ENCODE measurements at places on chromosomes 2 and 18.

- no peak for DNase-seq
These were observed 214.6 kb downstream of the TTC32 start for GRCh38 chr2:19687017-19687659.

DNA sequence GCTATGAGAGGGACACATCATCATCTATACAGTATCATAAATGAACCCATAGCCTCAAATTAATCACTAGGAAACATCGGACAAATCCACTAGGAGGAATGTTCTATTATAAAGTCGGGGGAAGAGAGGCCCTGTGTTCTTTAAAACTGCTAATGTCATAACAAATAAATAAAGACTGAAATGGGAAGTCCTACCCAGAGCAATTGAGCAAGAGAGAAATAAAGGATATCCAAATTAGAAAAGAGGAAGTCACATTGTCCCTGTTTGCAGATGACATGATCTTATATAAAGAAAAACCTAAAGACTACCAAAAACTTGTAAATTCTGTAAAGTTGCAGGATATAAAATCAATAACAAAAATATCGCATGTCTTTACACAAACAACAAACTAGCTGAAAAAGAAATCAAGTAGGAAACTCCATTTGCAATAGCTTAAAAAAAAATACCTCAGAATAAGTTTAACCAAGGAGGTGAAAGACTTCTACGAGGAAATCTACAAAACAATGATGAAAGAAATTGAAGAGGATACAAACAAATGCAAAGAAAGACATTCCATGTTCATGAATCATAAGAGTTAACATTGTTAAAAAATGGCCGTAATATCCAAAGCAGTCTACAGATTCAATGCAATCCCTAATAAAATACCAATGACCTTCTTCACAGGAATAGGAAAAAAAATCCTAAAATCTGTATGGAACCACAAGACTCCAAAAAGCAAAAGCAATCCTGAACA, 30.6 kb downstream of the RTN4 start:
- DNase-seq: no peak

DNA sequence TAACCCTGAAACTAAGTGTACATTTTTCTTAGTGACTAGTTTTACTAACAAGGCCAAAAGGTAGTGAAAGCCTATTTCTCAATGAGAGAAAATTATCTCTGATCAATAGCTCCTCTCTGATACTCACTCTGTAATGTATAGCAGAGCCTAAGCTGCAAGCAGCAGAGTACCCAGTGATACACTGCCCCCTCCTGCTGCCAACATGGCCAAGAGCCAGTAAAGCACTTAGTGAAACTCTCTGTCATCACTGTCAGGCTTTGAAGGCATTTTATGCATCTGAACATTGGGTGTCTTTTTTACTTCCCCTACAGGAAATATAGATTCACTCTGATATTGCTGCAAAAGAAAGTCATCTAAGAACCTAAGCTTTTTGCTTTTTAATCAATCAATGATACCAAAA, 784.1 kb upstream of the CDH7 start:
- no peak for DNase-seq

DNA sequence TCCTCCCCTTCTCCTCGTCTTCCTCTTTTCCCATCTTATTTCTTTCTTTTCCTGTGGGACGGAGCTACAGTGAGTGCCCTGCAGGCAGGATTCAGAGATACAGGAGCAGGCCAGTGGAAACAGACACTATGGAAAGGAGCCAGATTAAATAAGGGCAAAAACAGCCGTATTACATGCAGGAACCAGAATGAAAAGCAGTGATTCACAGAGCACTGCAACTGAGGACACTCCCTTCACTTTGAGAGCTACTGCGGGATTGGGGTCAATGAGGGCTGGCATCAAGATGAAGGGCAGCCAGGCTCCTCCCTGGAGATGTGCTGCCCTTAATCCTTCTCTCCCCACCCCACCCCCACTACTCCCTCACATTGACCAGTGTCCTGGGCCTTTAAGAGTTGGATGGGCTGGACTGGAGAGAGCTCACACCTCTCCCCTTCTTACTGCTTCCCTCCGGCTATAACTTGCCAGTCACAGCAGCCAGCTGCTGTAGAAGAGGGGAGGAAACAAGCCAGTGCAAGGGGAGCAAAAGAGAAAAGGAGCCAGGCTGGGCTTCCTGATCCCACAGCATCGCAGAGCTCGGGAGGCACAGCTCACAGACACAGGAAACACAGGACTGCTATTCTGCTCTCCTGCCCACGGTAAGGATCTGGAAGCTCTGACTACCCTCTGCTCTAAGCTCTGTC, at the start of gene PLCD4:
Gene PLCD4 (plus strand): TSS at position 464 of the 680 bp plus-strand sequence. CDS start 7,841 bp downstream, outside the sequence.
- peak; percentile 43 for DNase-seq

DNA sequence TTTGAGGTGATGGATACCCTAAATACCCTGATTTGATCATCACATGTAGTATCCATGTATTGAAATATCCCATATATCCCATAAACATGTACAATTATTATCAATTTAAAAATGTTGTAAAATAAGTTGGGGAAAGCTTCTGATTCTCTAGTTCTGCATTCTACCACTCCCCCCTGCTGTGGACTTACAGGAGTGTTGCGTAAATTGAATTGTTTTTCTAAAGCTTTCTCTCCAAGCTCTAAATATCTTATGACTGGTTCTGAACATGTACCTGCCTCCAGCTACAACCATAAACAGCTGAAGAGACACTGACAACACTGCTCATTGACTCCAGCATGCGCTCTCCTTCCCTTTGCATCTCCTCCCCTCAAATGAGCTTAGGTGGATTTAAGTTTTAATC, 145.2 kb downstream of the MGAT5 start:
- no peak for DNase-seq

DNA sequence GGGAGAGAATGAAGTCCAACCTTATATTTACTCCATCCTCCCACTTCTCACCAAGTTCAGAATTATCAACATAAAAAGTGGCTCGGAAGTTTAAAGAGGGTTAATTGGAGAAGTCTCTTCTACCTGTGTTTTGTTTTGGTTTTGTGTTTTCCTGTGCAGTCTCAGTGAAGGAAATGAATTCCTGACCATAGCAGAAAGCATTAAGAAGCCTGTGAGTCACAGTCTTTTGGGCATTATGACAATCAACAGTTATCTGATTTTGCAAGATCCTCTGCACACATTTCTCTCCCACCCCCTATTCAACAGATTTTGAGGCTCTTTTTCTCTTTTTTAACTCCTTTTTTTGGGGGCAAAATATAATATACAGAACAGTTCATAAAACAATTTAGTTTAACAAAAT, 8.6 kb upstream of the RPL37A start:
- DNase-seq: peak; percentile 33

DNA sequence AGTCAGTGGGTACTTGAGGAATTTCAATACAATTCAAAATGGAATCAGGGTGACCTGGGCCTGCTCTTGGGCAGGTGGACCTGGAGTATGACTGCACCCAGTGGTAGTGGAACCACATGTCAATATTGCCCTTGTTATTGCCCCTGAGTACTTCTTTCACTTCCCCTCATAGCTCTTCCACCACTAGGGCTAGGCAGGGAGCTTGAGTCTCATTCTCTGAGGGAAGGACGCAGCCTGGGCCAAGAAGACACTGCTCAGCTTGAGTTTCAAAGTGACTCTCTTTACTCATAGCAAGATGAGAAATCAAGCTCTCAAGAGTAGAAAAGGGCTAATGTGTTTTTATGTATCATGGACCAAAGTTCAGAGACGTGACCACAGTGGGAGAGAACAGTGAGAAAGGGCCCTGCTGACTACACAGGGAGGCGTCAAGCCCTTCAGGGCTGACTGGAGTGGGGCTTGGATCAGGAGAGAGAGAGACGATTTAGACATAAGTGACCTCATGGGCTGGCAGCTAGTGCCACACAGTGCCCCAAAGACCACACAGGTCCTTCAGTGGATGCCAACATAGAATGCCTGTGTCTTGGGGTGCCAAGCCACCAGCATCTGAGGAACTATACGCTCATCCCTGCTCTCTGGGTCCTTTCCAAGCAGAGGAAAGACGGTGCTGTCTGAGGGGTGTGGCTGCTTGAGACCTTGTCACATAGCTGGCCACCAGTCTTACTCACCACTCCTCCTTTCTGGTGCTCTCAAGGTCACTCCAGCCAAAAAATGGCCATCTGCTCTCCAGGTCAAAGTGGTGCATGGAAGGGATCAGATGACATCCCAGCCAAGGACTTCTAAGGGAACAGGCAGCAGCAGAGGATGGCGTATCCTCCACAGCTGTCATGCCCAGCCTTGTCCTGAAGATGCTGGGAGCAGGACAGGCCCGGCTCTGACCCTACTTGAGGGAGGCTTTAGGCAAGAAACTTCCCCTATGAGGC, 13.0 kb downstream of the PTMA start:
- no peak for DNase-seq

GRCh38 chr2:41031282-41031681, 579.4 kb upstream of the SLC8A1 start:
- DNase-seq: no peak

GRCh38 chr2:134462275-134462674, 208.4 kb downstream of the MGAT5 start:
- no peak for DNase-seq

DNA sequence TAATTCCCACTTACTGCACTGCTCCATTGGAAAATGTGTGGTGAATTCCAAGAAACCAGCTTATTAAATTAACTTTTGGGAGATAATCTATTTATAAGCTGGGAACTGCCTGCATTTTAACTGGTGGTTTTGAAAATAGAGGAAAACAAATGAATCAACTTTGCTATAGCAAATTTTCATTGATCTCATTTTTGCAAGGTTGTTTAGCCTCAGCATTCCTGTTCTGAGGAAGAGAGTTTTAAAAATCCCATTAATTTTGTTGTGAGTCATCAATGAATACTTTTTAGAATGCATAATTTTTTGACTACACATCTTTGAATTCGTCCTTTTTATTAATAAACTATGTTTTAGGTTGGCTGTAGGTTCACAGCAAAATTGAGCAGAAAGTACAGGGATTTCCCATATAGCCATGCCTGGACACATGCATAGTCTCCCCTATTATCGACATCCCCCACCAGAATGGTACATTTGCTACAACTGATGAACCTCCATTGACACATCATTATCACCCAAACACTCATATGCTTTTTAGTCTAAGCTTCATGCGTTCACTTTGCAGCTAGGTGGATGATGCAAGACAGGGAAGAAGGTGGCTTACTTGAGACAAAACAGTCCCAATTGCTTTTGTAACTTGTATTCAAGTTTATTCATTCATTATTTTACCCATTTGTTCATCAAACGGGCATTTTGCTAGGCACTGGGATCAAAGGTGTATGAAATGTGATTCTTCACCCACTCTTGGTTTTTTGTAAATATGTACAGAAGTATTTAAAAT, 106.9 kb downstream of the ZNF521 start:
- DNase-seq: no peak

GRCh38 chr2:225010804-225011203, 31.5 kb downstream of the DOCK10 start:
- DNase-seq: no peak

DNA sequence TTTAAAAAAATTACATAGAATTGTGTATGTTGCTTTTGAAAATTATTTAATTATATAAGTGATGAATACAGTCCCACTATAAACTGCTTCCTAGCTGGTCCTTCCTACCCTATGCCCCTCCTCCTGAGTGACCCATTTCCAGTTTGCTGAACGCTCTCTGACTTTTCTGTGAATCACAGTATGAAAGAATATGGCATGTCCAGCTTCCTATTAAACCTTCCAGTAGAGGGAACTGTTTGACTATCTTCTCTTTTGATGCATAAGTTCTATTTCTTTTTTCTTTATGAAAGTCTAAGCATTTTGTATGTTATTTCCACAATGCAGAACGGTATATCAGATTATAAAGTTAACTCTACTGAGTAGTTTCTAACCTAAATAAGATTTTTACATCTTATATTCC, 41.3 kb downstream of the PSMG2 start:
- peak; percentile 52 for DNase-seq

DNA sequence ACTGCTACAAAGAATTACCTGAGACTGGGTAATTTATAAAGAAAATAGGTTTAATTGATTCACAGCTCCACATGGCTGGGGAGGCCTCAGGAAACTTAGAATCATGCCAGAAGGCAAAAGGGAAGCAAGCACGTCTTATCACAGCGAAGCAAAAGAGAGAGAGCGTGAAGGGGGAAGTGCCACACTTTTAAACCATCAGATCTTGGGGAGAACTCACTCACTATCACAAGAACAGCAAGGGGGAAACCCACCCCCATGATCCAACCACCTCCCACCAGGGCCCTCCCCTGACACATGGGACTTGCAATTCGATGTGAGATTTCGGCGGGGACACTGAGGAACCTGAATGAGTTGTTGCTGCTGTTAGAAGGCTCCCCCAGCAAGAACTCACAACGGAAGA, 220.2 kb upstream of the PIEZO2 start:
- no peak for DNase-seq

DNA sequence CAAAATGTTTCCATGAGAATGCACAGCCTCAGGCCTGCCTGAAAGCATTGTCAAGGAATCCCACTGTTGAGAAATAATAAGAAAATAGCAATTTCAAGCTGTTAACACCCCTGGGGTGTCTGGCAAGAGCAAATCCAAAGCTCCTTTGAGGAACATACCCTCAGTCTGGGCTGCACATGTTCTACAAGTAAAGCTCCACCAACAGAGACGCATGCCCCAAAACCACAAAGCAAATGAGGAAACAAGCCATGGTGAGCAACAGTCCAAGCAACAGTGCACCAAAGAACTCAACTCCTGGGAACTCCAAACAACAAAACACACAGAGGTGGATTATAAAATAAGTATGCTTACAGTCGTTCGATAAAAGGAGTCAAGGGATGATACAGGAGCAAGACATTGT, 40.3 kb downstream of the CYP27C1 start:
- no peak for DNase-seq

- no peak for DNase-seq
These were observed 74.0 kb downstream of the BCL11A start for GRCh38 chr2:60479226-60480088.

- DNase-seq: no peak
These were observed 197.4 kb downstream of the CAMKMT start for GRCh38 chr2:44559108-44559507.

DNA sequence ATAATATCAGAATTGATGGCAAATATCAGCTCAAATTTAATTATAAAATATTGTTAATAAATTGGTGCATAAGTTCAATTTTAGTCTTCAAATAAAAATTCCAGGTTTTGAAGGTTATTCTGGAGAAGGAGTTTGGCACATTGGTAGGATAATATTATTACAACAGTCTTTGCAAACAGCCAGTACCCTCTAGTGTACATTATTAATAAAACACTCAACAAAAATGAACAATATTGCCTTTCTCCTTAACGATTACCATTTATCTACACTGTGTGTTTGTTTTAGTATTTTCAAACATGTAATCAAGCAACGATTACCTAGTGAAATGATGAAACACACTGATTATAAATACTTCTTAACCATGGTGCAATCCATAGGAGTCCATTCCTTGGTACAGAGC, 334.0 kb upstream of the FSIP2 start:
- DNase-seq: no peak
